ENCODE measurements at places on chromosomes 13 and 19.

- no peak for DNase-seq
Measured at GRCh38 chr13:50636007-50636704, 207.3 kb downstream of the DLEU7 start.

GRCh38 chr13:110716247-110716515 is 2.7 kb downstream of the ING1 start:
- no peak for DNase-seq

DNA sequence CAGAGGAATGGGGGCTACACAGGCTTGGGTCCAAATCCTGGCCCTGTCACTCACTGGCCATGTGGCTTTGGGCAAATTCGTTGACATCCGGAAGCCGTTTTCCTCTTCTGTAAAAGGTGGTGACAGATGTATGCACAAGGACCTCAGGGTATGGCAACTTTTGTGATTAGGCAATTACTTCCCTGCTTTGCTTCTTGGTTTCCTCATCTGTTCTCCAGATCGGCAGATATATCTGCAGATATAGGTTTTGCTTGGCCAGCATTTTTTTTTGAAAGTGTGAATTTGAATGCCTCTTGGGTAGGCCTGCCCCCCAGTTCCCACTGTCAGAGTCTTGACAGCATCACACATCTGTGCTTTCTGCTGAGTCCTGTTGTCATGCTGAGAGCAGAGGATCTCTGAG is 17.7 kb downstream of the TMEM272 start:
- DNase-seq, result no peak

DNA sequence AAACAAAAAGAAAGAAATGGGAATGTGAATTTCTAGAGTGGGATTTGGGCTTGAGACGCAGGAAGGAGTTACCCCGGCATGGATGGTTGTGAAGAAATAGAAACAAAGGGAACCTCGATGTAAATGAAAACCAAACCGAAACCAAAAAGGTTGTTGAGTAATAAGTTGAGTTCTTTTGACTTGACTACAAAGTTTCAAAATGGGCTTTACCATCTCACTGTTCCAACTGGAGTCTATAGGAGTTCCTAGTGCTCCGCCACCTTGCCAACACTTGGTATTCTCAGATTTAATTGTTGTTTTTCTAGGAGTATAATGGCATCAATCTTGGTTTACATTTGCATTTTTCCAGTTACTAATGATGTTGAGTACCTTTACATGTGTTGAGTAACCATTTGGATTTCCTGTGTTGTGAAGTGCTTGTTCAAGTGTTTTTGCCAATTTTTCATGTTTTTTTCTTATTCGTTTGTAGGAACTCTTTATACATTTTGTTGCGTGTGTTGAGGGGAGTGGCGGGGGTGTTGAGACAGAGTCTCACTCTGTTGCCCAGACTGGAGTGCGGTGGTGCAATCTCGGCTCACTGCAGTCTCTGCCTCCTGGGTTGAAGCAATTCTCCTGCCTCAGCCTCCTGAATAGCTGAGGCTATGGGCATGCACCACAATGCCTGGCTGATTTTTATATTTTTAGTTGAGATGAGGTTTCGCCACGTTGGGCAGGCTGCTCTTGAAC is 9.2 kb downstream of the UBE2S start:
- DNase-seq, result no peak

GRCh38 chr19:32914879-32915660 is 45.5 kb upstream of the SLC7A9 start:
- DNase-seq, result no peak

GRCh38 chr19:52689843-52690368 is 44.9 kb downstream of the ZNF611 start:
- no peak for DNase-seq

DNA sequence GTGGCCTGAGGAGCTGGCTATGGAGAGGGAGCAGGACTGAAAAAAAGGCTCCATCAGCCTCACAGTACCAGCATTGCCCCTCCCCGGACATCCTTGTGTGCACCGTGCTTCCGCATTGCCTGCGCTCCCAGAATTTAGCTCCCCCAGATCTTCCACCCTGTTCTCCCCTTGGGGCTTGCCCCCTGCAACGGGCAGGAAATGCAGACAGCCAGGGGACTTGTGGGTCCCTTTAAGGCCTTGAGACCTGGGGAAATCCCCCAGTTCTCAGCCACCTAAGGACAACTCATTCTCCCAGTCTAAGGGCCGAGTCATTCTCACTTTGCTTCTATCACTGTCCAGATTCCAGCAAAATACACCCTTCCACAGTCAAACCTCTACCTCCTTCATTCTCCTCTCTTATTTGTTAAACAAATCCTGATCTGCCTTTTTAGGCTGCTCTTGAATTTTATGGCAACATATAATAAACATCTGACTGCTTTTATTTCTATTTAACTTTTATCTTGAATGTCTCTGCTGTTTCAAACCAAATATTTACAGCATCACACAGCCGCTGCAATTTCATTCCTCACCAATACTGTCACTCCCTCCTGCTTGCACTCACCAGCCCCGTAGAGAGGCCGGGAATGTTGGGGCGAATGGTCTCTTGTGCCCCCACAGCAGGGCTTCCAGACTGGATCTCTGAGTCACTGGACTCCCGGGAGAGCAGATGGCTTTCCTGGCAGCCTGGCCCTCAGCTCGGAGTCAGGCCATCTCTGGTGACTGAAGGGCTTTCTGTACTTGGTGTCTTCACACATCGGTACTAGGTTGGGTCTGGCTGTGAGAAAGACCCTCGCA is 221.9 kb downstream of the TSHZ3 start:
- no peak for DNase-seq

GRCh38 chr19:41849067-41849466 is 4.2 kb downstream of the DMRTC2 start:
- DNase-seq, result no peak

DNA sequence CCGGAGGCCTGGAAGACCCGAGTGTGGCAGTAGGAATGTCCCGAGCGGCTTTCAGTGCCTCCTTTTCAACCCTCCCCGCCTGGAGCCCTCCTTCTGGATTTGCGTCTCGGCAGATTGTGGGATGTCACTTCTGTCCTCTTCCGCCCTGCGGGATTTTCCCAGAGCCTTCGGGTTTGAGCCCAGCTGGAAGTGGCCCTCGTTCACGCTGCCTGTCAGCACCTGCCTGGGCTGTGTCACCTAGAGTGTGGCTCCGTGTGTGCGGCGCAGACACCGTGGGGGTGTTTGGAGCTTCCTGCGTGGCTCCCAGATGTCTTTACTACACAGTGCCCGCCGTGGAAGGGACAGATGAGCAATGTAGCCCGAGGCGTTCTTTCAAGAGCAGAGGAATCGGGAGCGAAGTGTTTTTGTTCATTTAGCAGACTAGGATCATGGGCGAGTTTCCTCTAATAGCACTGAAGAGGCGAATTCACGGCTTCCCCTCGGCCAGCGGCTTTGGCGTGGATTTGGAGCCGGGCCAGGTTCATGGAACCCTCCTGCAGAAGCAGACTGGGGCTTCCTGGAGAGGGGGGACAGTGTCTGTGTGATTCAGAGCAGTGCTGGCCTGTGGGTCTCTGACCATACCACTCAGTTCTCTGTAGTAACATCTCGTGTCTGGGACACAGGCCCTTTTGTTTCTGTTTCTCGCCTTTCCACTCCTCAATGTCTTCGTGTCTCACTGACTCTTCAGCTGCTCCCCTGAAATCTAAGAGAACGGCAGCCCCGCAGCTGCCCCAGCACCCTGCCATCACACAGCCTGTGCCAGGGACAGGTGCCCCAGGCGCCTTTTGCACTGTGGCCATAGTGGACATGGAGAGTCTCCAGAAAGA is 68.0 kb downstream of the KDM4B start:
- DNase-seq, result no peak

- DNase-seq, result no peak
Measured at GRCh38 chr19:54877471-54877870, 3.4 kb downstream of the FCAR start.

DNA sequence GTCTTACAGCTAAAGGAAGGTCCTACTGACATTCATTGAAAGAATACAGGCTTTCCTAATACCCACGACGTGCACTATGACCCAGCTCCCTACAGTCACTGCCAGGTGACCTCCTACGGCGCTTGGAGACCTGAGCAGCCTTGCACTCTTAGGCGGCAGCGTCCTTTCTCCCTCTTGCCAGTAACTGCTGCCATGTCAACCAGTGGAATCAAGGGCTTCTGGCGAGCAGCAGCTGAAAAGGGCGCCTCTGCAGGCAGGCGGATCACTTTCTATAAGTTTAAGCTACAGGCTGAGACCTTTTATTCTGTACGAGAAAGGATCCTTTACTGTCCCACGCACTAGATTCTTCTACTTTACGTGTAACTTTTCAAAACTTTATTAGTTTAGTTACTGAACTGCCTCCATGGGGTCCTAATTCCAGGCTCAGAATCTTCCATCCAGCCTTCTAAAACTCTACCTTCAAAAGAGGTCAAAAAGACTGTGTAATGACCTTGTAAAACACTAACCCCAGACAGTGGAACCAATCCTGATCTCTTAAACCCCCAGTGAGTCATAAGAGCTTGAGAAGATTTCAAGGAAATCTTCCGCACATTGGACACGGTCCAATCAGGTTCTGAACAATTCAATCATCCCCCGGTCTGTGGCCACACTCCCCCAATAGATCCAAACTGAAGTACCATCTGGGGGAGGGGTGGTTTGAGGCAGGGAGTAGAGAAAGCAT is 1.9 kb downstream of the KCTD12 start:
- peak; percentile 32 for DNase-seq

- DNase-seq, result no peak
Measured at GRCh38 chr13:42899266-42899665, 92.8 kb downstream of the EPSTI1 start.

DNA sequence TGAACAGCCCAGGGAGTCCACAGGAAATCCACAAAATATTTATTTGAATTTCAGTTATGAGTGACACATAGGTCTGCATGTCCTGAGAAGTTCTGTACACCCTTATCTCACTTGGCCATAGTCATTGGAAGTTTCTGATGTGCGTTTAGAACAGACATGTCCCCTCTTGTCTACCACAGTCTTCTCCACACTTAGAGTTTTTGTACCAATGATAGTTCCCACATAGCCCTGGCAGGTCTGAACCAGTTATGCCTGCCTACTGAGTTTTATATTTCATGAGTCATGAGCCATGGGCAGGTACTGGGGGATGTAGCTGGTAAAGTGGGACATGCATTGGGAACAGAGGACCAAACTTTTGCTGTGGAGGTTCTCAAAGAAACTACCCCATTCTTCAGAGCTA is 11.3 kb downstream of the ZNF132 start:
- DNase-seq, result no peak

- no peak for DNase-seq
Measured at GRCh38 chr13:50995854-50996253, 86.3 kb downstream of the RNASEH2B start.

DNA sequence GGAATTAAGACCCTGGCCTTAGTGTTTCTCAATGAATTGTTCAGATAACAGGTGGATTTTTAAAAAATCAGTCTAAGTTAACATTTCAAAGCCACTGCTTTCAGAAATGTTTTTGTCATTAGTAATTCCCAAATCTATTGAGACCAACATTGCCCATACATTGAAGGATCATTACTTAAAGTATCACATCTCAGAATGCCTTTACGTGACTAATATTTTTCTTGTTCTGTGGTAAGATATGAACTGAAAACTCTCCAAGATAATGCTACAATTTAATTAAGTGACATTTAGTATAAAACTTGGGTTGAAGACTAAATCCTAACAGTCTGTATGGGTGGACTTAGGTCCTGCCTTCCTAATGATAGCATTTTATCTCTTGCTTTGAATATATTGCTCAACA is 59.4 kb upstream of the POSTN start:
- DNase-seq, result no peak
